ENCODE measurements at places on chromosomes 2 and 18.

GRCh38 chr18:68102117-68102516 lies 585.6 kb upstream of the DSEL start:
- DNase-seq = no peak

DNA sequence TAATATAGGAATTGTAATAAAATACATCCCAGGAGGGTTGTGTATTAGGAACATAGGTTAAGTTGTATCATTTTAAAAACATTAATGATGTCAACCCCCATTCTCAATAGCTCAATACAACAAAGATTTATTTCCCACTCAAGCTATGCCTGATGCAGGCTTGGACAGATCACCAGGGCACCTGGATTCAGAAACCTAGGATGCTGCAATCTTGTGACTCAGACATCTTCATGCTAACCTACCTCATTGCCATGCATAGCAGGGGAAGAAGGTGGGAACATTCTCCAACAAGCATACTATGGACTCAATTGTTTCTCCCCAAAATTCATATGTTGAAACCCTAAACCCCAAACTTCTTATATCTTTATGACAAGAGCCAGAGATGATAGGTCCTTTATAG lies 244.2 kb downstream of the CD226 start:
- DNase-seq = no peak

DNA sequence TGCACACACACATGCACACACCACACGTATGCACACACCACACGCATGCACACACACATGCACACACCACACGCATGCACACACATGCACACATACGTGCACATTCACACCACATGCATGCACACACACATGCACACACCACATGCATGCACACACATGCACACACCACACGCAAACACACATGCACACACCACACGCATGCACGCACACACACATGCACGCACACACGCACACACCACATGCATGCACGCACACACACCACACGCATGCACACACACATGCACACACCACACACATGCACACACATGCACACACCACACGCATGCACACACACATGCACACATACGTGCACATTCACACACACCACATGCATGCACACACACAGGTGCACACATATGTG lies 169.8 kb upstream of the SALL3 start:
- no peak for DNase-seq

- no peak for DNase-seq
Observed at GRCh38 chr2:171327043-171327496, 106.7 kb downstream of the METTL8 start.

DNA sequence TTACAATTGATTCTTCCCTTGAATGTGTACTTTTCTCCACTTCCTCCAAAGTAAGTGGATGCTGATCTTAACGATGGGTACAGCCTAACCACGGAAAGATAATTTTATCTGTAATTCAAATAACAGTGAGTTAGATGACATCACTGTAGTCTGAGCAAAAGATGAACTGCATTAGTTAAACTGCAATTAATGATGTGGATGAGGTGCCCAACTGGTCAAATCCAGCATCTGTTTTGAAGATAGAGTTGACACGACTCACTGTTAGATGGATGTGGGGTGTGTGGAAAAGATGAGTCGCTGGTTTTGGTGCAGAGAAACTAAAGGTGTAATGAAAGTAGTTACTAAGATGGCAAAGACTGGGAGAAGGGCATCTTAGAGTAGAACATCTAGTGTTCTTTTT lies 270.5 kb upstream of the MEIS1 start:
- DNase-seq = no peak
